ENCODE measurements at places on chromosomes 2 and 18. TPM values are rescaled to one million over a fixed set of nuclear protein-coding genes. Genes with fewer than 3 reads are reported as not detected.
A peak's percentile ranks its signal among the peaks of the same experiment; 100 is the strongest.

Gene ATG4B
- total RNA-seq = 71.5 TPM

Gene AGXT
- not detected for total RNA-seq

Gene SLC9A4
- not detected for total RNA-seq

Gene CHST10
- total RNA-seq = 28.4 TPM

Gene DES
- total RNA-seq = 18.8 TPM

Gene LYPD1
- 7.3 TPM for total RNA-seq

Gene ABCB11
- total RNA-seq = 0.66 TPM

- no peak for DNase-seq
These were observed 116.2 kb downstream of the ADCYAP1 start for GRCh38 chr18:1020731-1021344.

- DNase-seq = no peak
These were observed 219.6 kb downstream of the RND3 start for GRCh38 chr2:150267651-150268415.

DNA sequence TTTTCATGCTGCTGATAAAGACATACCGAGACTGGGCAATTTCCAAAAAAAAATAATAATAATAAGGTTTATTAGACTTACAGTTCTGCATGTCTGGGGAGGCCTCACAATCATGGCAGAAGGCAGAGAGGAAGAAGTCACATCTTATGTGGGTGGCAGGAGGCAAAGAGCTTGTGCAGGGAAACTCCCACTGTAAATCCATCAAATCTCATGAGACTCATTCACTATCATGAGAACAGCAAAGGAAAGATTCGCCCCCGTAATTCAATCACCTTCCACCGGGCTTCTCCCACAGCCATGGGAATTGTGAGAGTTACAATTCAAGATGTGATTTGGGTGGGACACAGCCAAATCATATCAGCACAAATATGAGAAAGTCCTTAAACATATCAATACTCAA is 1314.8 kb downstream of the DPP10 start:
- no peak for DNase-seq

DNA sequence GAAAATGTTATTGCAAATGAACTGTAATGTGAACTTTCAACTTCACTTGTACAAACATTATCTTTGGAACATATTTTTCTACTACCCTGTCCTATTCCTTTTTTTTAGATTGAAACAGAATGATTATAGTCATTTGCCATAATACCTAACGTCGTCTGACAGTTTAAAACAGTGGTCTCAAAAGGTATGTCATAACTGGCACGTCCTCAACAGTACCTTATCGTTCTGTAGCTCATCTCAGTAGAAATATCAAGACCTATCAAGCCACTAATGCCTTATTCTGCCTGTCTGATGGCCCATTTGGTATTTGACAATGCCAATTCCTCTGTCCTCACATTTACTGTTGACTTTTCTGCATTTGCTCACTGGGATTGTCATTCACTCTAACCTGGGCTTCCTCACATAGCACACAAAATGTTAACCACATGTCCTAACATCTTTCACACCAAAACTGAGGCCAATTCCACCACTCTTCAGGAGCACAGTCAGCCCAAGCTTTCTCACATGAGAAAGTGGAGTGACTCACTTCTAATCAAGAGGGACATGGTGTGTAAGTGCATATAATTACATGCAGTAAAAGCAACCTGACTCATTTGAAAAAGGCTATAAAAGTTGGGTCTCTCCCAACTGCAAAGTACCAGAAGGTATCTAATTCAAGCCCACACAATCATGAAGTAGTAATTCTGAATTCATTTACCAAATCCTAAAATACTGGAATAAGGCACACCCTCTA is 34.8 kb downstream of the DNER start:
- no peak for DNase-seq

DNA sequence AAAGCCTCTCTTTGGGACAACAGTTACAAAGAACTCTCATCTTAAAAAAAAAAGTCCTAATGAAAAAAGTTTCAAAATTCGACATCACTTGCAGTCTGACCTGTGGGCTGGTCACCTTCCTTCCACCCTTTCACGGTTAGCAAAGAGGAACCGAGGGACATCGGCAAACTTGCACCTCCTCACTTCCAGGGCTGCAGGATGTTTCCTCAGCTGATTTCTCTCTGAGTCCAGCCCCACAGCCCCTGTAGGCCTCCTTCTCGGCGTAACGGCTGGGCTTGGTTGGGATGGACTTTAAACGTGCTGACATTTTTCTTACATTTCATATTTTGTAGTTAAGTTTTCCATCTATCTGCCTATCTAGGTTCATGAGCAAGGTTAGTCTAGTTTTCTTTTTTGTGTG is 5.7 kb upstream of the CAB39 start:
- DNase-seq = no peak

GRCh38 chr2:70362661-70363060 is 60.8 kb upstream of the FAM136A start:
- no peak for DNase-seq

- peak; percentile 94 for DNase-seq
These were observed 63.6 kb downstream of the CIB4 start for GRCh38 chr2:26577442-26578112.

- no peak for DNase-seq
These were observed 120.7 kb upstream of the ZC3H15 start for GRCh38 chr2:186365406-186365805.

DNA sequence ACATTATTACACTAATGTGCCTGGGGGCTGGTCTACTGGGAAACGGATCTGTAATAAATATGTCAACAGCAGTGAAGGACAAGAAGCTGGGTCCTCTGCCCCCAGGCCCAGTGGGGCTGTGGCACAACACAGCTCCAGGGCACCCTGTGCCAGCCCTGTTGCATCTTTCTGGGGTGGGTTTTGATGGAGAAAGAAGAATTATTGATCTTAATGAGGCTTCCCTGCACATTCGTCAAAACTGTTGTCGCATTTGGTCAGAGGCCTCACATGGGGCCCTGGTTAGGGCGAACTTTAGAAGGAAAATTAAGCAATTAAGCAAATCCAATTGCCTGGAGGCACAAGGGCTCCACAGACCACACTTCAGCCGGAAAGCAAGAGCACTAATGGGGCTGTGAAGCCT is 30.0 kb upstream of the TWIST2 start:
- DNase-seq = no peak

GRCh38 chr2:2621855-2622254 is 290.8 kb upstream of the MYT1L start:
- no peak for DNase-seq

DNA sequence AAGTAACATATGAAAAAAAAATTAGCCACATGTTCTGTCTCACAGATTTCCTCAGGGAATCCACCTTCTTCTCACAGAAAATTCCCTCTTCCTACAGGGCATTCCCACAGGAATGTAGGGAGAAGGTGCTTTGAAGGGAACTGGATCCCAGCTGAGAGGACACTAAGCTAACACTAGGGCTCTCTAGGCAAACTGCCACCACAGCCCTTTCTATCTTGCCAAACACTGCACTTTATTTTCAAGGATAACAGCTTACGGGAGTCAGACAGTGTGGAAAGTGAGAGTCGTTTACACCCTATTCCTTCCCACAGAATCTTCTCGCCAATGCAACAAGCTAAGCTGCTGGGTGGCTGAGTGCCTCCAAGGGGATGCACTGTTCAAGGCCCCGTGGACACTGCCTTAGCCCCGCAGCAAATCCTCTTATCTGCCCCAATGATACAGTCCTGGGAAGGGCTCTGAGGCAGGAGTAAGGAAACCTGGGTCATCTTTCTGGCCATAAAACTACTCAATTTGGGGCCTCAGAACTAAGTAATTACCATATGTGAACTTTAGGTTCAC is 76.9 kb downstream of the CCDC93 start:
- no peak for DNase-seq

GRCh38 chr2:179749210-179749609 is 112.2 kb downstream of the ZNF385B start:
- no peak for DNase-seq

DNA sequence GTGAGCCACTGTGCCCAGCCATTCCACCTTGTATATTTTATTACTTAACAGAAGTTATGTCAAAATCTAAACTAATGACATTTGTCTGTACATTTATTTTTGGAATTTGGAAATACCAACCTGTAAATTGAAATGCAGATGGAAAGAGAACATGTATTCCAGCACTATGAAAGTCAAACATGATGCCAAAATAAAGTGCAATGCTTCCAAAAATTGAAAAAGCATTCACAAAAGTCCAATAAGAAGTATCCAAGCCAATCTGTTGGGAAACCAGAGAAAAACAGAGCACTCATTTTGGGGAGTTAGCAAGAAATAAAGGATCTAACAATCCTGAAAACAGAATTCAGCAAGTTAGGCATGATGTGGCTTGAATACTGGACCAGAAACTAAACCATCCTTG is 30.3 kb upstream of the NARS1 start:
- no peak for DNase-seq

DNA sequence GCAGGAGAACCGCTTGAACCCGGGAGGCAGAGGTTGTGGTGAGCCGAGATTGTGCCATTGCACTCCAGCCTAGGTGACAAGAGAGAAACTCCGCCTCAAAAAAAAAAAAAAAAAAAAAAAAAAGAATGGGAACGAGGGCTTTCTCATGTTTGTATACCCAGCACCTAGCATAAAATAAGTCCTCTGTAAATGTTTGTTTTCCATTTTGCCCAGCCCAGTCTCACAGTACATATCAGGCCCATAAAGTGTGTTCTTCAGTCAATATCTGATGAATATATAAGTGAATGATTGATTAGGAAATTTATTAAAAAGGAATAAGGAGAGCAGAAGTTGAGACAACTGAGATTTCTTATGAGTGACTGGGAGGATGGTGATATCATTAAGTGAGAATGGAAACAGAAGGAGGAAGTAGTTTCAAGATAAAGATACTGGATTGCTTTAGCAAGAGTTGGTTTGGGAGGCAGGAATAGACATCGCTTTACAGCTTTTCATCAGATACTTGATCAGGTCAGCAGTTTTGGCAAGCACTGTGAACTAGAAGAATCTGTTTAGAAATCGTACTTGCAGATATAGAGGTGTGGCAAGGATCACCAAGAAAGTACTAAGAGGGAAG is 327.5 kb downstream of the KIAA1328 start:
- no peak for DNase-seq

DNA sequence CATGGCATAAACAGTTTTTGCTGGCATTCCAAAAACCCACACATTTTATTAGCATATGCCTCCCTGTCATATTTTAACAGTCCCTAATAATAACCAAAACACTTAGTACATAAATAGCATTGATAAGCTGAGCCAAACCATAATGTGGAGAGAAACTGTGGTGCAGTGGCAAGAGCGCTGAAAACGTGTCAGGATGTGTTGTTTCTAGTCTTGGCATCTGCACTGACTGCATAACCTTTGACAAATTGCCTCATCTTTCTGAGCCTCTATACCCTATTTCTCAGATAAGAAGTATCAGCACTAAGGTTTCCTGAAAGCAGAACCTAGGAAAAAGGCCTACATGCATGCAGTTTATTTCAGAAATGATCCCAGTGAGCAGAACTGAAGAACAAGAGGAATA is 41.4 kb downstream of the RAD51AP2 start:
- no peak for DNase-seq

DNA sequence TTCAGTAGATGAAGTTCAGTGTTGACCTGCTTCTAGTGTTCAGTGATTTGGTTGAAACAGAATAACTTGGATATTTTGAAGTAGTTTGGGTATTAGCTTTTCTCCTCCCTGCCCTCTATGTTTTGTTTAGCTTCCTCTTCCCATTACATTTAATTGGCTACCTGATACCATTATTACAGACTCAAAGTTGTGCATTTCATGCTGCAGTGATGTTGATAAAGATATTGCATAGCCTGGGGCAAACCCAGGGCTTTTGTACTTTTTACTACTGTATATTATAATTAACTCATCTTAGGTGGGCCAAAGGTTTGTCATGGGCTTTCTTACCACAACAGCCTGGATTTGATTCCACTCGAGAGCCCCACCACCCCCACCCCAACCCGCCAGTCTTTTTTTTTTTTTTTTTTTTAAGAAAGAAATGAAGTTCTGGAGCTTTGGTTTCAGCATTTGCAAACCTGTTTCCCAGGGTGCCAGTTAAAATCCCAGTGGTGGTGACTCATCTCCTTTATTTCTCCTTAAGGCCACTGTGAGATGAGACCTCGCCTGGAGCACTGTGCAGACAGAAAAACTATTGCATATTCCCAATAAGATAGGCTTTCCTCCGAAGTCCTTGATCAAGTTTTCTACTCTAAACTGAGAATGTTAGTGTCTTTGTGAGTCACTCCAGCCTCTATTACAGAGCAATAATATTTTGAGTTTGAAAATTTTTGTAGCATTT is 393.7 kb upstream of the FANCL start:
- peak; percentile 1 for DNase-seq

DNA sequence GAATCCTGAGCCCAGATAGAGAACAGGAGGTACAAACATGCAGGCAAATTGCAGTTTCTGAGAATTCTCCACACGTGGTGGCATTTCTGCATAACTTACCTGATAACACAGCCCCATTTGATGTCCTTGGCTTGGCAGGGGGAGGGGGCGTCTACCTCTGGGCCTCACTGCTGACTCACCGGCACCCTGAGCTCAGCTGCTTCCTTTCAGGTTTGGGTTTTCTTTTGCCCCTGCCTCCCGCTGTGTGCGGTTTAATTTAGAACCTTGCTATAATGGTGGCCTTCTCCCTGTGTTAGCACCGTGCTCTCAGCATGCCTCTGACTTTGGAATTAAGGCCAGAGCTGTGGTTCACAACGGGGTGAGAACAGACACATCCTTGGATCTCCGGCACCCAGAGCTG is 4.4 kb downstream of the CTIF start:
- DNase-seq = peak; percentile 69

DNA sequence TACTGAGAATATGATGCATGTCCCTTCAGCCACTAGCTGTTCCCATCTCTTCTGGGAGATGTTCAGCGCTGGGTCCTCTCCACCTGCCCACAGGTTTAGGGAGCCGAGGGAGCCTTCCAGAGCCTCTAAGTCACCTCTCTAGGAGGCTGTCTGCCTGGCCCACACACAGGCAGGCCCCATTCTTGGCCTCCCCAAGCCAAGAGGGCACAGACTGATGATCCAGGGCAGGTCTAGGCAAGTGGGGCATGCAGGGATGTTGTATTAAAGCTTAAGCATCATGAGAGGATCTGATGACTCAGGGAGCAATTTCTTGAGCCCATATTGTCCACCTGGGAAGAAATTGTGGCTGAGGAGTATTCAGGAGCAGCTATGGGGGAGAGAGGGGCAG is 19.9 kb downstream of the TMSB10 start:
- no peak for DNase-seq

GRCh38 chr2:203685081-203685621 is 21.3 kb upstream of the CD28 start:
- DNase-seq = no peak
